Fibroblast of skin of abdomen (primary cell): ENCODE measurements at places on chromosomes 6 and 20.

GRCh38 chr6:170198298-170198697 lies 92.6 kb downstream of the DLL1 start:
- DNase-seq = no peak

GRCh38 chr20:48298851-48299484 lies 513.7 kb upstream of the SULF2 start:
- DNase-seq = peak; percentile 94

- no peak for DNase-seq
These were observed 24.1 kb upstream of the CCR6 start for GRCh38 chr6:167098825-167099225.

DNA sequence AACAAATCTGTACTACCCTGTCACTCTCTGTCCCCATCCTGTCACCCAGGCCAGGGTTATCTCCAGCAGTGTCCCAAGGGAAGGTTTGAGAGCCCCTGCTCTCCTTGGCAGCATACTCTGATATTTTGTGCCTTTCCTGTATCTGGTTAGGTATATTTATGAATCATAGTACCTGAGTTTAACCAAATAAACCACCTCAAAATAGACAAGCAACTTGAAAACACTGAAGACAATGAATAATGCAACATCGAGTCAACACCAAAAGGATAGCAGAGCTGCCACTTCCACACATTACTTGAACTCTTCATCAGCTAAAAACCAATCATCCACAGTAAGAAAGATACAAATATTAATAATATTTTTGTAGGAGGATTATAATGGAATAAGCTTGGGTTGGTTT lies 142.6 kb upstream of the TAB2 start:
- DNase-seq = no peak

DNA sequence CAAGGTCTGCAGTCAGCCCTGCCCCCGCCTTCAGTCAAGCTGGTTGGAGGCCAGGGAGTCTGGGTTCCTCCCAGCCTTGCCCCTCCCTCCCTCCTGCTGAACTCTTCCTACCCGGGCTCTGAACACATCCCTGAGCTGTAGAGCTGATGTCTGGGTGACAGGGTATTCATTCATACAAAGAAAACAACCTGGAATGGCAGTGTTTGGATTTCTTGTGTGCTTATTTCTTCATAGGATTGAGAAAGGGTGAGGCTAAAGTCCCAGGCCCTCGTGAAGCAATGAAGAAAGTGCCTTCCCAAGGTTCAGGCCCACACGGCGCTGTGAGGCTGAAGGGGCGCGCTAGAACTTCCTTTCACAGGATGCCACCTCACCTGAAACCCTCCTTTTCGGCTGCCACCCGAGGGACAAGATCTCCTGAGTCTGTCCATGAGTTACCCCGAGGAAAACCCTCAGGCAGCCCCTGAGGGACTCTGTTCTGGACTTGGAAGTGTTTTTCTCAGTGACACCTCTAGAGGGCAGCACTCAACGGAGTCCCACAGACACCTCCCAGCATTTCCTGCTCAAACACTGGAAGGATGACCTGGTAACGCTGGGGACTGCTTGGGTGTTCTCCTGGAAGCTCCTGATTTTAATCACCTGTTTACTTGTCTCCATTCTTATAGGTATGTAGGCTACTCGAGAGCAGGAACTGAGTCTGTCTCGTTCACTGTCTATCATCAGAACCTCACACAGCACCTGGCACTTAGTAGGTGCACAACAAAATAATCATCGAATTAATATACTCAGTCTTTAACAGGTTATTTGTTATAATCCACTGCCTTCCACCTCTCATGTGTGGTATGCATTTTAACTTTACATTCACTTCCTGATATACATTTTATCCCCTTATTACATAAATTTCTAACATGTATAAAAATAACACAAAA lies 11.8 kb upstream of the GSTA1 start:
- DNase-seq = peak; percentile 55
